GDM1 (cell line): ENCODE measurements at places on chromosomes 2 and 18.
A peak's percentile ranks its signal among the peaks of the same experiment; 100 is the strongest.

GRCh38 chr18:57027190-57027708 lies 119.6 kb upstream of the BOD1L2 start:
- DNase-seq: no peak

- DNase-seq: no peak
Measured at GRCh38 chr2:188308483-188308882, 16.8 kb downstream of the GULP1 start.

- DNase-seq: no peak
Measured at GRCh38 chr2:98180456-98180855, 93.5 kb downstream of the VWA3B start.

GRCh38 chr2:9652898-9653479 lies 22.2 kb upstream of the YWHAQ start:
- no peak for DNase-seq

- DNase-seq: no peak
Measured at GRCh38 chr2:20071397-20072383, 20.3 kb upstream of the LAPTM4A start.

DNA sequence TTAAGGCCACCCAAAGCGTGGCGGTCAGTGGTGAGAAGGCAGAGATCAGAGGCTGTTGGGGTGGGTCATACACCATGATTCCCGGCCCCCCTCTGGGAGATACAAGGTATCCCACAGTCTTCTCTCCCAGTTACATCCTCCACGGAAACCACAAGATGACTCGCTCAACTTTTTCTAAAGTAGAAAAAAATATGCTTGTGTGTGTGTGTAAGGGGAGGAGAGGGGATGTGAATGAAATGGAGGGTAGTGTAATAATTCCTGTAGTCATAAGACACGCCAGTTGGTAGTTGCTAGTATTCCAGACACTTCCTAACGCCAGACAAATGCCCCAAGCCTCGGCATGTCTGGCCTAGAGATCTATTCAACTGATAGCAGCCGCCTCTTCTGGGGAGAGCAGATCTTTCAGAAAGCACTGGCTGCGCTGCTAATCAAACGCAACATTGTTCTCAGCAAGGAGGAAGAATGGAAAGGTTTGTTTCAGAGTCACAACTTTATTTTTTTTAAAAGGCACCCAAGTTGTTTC lies 143.5 kb downstream of the TGIF1 start:
- DNase-seq: peak; percentile 55

GRCh38 chr2:71784734-71785511 lies 331.6 kb downstream of the DYSF start:
- DNase-seq: no peak

DNA sequence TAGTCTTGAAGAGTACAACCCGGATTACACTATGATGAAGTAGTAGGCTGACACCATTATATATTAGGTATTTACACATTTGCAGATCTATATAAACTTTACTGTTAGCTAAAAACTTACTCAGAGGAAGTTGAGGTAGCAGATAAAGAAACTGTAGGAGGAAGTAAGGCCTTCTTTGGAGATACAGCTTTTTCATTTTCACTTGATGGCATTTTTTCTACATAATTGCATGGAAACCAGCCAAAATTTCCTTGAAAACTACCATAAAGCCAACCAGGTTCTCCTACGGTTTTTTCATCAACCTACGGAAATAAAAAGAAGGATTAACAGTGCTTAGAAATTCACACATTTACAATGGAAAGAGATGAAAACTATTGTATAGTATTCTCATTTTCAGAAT lies 86.6 kb downstream of the FAM228A start:
- DNase-seq: no peak

GRCh38 chr2:118224895-118225311 lies 136.6 kb downstream of the INSIG2 start:
- no peak for DNase-seq

DNA sequence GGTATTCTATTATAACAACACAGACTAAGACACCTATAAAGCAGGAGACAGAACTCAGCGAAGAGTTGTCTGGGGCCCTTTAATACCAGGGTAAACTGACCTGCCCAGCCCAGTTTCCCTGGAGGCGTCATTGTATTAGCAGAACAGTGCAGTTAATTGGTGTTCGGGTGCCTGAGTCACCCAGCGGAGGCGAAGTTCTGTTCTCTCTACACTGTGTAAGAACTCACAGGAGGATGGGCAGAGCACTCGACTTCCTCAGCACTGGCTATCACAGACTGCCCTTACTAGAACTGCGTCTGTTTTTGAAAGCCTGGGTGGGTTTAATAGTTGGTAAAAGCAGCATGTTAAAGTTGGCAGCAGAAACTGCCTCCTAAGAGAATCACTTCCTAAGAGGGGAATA lies 106.5 kb upstream of the ATP8B1 start:
- no peak for DNase-seq

GRCh38 chr2:85852937-85853498 lies 35.8 kb downstream of the ST3GAL5 start:
- DNase-seq: peak; percentile 65

GRCh38 chr2:2691419-2691818 lies 360.3 kb upstream of the MYT1L start:
- DNase-seq: no peak
